ENCODE measurements at places on chromosomes 6 and 20.
A peak's percentile ranks its signal among the peaks of the same experiment; 100 is the strongest.

GRCh38 chr6:33812669-33813068 lies 8.9 kb upstream of the MLN start:
- DNase-seq = peak; percentile 71

DNA sequence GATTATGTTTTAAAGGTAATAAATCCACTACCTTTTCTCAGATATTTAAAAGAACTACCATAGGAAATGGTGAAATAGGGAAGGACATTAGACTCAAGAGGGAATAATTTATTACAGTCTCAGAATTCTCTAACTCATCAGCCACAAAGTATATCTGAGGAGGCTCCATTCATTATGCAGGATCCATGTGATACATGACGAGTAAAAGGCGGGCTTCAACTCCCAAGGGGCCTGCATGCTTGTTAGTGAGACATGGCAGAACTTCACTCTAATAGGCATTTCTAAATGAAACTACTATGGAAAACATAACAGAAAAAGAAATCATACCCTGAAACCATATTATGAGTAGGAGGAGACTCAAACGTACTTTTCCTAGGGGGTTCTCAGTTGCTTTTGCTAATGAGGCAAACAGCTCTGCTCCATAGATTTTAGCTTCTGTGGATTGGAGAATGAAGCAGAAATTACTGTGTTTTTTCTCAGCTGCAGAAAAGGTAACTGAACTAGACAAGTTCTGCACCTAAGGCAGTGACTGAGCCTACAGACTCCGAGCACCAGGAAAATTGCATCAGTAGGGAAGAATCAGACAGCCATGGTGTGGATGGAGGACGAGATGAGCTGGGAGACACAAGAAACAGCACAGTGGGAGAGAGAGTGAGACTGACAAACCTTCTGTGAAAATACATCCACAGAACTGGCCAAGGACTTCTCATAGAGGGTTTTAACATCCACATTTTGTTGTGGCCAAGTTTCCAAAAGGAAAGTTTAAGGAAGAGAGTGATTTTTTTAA lies 254.6 kb upstream of the PRDM1 start:
- no peak for DNase-seq

- DNase-seq = no peak
These were observed 76.5 kb downstream of the ADTRP start for GRCh38 chr6:11702089-11702488.

GRCh38 chr6:150212778-150213177 lies 69.9 kb downstream of the PPP1R14C start:
- DNase-seq = no peak

GRCh38 chr6:28802417-28803336 lies 121.1 kb downstream of the TRIM27 start:
- DNase-seq = peak; percentile 41

DNA sequence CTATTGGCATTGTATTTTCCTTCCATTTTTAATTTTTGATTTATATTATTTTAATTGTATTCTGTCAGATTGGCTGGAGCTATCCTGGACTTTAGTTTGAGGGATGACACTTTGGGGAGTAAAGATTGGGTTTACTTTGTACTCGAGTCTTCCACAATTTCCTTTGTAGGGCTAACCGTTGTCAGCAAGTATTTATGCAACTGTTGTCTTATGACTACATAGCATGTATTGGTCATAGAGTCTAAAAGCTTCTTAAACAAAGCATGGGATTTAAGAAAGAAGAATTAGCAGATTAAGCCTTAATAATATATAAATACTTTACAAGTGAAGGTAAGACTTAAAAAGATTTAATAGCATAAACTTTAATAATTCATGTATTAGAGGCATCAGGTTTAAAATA lies 19.6 kb downstream of the FARS2 start:
- DNase-seq = no peak

GRCh38 chr6:88609983-88610382 lies 353.4 kb downstream of the RNGTT start:
- DNase-seq = no peak

DNA sequence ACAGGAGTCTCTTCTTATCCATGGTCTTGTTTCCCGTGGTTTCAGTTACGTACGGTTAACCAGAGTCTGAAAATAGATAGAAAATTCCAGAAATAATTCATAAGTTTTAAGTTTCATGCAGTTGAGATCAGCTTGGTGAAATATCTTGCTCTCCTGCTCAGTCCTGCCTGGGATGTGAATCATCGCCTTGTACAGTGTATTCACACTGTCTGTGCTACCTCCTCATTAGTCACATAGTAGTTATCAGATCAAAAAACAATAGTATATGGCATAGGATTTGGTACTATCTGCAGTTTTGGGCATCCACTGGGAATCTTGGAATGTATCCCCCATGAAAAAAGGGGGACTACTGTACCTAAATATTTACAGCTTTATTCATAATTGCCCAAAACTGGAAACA lies 22.7 kb upstream of the MOCS1 start:
- DNase-seq = no peak

DNA sequence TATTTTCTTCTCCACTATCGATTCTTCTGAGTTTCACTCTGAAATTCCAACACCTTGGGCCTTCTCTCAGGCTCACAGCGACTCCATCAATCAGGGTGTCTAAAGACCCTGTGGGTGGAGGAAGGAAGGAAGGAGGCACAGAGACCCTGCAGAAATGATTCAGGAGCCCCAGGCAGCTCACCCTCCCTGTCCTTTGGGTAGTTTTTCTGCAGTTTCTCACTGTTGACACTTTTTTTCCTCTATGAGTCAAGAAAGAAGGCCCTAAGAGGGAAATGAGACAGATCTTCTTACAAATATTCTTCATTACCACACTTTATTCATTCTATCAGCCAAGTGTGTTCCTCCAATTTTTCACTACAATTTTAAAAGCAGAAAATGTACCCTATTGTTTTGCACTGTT lies 34.2 kb upstream of the TBXT start:
- no peak for DNase-seq

GRCh38 chr20:22214296-22214695 lies 370.1 kb downstream of the FOXA2 start:
- no peak for DNase-seq

DNA sequence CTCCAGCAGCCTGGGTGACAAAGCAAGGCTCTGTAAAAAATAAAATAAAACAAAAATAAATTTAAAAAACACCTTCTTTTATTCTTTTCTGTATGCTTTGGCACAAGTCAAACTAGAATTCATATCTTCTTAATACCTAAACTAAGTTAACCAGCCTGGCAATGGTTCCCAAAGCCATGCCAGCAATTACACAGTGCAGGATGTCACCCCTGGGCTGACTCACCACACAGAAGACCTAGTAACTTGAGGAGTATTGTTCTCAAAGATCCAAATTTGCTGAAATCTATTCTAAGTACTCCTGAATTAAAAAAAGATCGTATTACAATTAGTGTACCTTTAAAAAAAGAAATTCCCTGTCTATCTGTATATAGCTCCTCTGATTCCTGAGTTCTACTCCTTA lies 162.7 kb upstream of the SGK1 start:
- no peak for DNase-seq

GRCh38 chr20:56454754-56455153 lies 13.7 kb upstream of the RTF2 start:
- no peak for DNase-seq

DNA sequence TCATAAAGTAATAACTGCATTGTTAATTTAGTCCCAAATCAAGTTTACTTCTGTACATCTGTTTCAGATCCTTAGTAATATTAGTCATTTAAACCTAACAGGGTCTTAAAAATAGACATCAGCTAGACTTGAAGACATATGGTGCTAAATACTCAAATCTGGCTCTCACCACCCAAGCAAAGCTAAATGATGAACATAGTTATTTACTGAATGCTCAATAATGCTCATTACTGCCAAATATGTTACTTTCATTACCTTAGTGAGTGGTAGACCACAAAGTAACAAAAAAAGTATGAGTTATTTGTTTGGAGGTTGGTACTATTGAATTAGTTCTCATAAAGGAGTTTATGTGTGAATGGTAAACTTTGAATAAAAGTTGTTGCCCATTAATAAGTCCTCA lies 502.1 kb downstream of the PKHD1 start:
- DNase-seq = no peak

- no peak for DNase-seq
These were observed 219.7 kb downstream of the UNC5CL start for GRCh38 chr6:40819182-40819834.

DNA sequence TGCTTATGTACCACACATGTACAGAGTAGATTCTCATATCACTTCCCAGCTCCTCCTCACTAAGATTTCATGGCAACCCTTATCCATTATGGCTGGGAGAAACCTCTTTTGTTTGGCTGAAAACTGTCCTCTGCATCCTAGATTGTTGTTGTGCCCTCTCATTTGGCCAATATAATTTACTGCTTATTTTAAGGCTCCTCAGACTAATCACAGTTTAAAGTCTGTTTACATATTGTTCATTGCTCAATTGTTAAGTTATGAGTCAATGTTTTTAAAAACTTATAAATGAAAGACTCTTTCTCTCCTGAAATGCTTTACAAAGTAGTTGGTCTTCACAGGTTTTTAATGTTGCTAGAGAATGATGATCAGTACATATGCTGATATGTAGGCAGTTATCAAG lies 57.3 kb downstream of the FAM83B start:
- DNase-seq = no peak

GRCh38 chr6:169654598-169655391 lies 47.0 kb downstream of the WDR27 start:
- DNase-seq = no peak

GRCh38 chr6:32081168-32081990 lies 27.8 kb downstream of the TNXB start:
- DNase-seq = no peak

- DNase-seq = no peak
These were observed 38.7 kb downstream of the RANBP9 start for GRCh38 chr6:13672904-13673303.

GRCh38 chr20:17809362-17810061 lies 109.7 kb downstream of the BANF2 start:
- no peak for DNase-seq

DNA sequence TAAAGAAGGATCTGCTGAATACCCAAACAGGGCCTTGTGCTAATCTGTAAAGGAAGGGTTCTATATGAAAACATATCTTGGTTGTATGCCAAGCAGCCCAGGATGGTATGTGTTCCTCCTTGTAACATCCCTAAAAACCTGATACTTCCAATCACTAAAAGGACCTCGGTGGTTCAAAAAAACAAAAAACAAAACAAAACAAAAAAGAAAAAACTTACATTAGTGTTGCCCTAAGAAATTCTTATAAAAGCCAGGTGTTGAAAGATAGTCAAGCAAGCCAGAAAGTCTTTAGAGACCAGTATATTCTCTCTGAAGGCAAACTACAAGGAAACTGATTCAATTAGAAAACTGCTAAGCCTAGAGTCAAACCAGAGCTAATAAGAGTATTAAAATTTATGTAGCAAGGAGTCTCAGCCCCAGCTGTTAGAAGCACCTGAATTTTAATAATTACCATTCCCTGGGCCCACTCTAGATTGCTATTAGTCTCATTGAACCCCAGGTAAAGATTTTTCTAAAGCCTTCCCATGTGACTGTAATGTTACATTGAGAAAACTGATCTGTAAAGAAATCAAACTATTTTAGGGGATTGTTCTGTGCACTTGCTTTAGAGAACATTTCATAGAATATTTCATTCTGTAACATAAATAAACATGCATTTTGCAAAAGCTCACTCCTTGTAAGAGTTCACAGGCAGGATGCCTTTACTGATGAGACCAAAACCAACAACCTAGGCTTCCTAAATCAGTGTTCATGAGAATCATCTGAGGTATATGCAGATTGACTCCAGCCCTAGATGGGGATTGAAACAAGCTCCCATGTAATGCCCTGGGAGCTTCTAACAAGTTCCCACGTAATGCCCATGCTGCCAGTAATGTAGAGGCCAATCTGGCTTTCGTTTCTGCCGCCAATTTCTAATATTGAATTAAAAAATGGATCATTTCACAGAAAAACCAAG lies 95.2 kb upstream of the BTN3A2 start:
- no peak for DNase-seq

DNA sequence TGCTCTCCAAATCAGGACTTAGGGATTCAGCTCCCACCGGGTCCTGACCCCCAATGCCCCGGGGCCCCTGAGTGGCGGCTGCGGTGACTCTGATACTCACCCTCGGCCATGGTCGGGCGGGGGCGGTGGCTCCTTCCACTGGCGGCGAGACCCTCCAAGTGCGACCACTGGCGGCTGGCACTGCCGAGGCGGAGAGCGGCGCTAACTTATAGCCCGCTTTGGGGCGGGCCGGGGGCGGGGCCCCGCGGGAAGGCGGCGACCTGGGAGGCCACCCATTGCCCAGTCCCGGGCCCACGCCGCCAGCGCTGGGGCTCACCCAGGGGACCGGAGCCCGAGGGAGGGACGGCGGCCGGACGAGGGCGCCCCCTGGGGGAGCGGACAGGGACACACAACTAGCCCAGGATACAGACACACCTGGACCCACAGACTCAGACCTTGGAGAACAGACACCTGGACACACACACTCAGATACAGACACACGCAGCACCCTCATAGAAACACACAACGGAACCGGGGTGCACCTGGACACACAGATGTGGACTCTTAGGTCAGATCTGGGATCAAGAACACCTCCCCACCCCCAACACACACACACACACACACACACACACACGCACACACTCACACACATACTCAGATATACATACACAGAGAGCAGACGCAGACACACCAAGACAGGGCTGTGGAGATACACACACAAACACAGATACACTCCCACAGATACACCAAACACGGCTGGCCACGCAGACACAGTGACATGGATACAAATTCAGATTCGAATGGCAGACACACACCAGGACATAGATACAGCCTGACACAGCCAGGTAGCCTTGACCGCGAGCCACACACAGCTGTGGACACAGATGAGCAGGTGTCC lies at the start of gene TGM2:
TGM2 (minus strand) TSS at position 182 of the 877 bp plus-strand sequence; CDS start at position 110, 72 bp downstream.
- peak; percentile 84 for DNase-seq

DNA sequence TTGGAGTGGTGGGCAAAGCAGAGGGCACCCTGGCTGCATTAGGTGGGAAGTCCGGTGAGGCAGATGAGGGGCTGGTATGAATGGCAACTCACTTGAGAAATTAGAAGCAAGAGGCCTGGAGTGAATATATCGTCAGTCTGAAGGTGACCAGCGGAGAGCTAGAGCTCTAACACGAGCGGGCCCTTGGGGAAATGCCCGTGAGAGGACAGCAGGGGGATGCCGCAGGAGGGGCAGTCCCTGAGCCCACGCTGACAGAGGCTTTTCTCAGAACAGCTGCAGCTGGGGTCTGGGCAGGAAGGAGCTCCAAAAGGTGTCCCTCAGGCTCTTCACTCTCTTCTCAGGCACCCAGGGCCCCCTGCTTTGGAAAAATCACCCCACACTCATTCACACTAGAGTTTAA lies 32.0 kb upstream of the CD93 start:
- DNase-seq = no peak

- no peak for DNase-seq
These were observed 12.9 kb upstream of the ID4 start for GRCh38 chr6:19824058-19824807.

- no peak for DNase-seq
These were observed 159.8 kb upstream of the FERMT1 start for GRCh38 chr20:6282642-6283041.
